ENCODE measurements at places on chromosomes 2 and 18.

GRCh38 chr18:7844017-7844416 is 276.9 kb downstream of the PTPRM start:
- no peak for DNase-seq

- no peak for DNase-seq
Measured at GRCh38 chr18:3498698-3499471, 48.9 kb downstream of the TGIF1 start.

GRCh38 chr18:37364237-37364636 is 201.4 kb downstream of the CELF4 start:
- no peak for DNase-seq

GRCh38 chr2:236370847-236371409 is 106.7 kb upstream of the ASB18 start:
- DNase-seq, result no peak

- DNase-seq, result no peak
Measured at GRCh38 chr2:238868067-238868524, 20.2 kb downstream of the TWIST2 start.

Data from HTR-8/SVneo (cell line).